ENCODE measurements at places on chromosomes 5 and 9.

GRCh38 chr9:17656889-17657288, 78.0 kb downstream of the SH3GL2 start:
- no peak for DNase-seq

- DNase-seq = no peak
Observed at GRCh38 chr9:33167972-33168461, 881 bp upstream of the B4GALT1 start.

GRCh38 chr5:132067941-132068808, 5.4 kb upstream of the CSF2 start:
- no peak for DNase-seq

GRCh38 chr9:27528886-27529315, 713 bp downstream of the MOB3B start:
- DNase-seq = peak; percentile 62

- no peak for DNase-seq
Observed at GRCh38 chr5:133499895-133500294, 112.4 kb downstream of the FSTL4 start.

DNA sequence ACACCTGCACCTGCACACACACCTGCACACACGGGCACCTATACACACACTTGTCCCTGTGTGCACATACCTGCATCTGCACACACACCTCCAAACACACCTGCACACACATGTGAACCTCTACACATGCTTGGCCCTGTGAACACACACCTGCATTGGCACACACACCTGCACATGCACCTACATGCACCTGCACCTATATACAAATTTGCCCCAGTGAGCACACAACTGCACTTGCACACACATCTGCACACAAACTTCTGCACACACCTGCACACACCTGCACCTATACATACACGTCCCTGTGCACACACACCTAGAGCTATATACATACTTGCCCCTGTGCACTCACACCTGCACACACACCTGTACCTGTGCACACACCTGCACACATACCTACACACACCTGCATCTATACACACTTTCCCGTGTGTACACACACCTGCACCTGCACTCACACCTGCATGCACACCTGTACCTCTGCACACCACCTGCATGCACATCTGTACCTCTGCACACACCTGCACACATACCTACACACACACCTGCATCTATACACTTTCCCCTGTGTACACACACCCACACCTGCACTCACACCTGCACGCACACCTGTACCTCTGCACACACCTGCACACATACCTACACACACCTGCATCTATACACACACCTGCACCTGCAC, 21.5 kb upstream of the LPCAT1 start:
- no peak for DNase-seq

DNA sequence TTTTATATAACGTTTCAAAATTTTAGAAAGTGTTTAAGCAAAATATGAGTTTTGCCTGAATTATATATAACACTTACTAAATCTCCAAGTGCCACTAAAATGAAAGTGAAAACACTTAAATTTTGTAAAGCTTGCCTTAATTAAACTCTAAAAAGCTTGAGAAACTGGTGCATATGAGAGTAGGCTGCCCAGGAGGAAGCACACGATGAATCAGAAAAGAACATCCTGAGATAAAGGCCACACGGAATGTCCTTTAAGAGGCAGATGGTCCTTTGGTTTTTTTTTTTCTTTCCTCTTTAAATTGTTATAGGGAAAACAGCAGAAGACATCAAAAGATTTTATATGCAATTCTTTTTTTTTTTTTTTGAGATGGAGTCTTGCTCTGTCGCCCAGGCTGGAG, 60.3 kb downstream of the HABP4 start:
- DNase-seq = no peak
